ENCODE measurements at places on chromosomes 16 and 17.
A peak's percentile ranks its signal among the peaks of the same experiment; 100 is the strongest.

GRCh38 chr16:78242239-78242630 is 142.8 kb downstream of the WWOX start:
- H3K36me3 ChIP-seq = no peaks in the 10 kb centered on the region
- peaks cover 6% of the 10 kb centered on the region for H3K27me3 ChIP-seq
- DNase-seq = no peak
- H3K27ac ChIP-seq = no peak overlapping the region

DNA sequence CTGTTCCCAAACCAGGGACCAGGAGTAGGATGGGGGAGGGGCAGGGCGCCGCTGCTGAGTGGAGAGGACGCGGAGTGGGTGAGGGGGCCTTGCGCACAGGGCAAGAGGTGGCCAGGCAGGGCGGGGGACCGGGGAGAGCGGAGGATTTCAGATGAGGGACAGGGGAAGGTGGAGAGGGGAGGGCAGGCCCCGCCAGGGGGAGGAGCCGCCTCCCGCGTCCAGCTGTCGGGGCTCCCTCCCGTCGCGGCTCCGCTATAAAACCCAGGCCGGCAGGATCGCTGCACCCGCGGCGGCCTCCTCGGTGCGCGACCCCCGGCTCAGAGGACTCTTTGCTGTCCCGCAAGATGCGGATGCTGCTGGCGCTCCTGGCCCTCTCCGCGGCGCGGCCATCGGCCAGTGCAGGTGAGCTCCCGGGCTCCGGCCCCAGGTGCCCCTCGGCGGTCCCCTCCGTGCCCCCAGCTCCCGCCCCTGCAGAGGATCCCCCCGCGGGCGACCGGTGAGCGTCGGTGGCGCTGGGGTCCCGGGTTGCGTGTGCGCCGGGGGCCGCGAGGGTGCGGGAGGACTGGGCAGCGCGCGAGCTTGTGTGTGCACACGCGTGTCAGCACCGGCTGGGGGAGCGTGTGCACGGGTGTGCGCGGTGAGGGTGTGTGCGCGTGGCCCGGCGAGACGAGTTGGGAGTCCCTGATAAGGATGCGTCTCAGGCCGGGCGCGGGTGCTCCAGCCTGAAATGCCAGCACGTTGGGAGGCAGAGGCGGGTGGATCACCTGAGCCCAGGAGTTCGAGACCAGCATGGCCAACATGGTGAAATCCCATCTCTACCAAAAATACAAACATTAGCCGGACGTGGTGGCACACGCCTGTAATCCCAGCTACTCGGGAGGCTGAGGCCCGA is at the start of gene CA4:
TSS of gene CA4 (plus strand) at position 283 of the 892 bp plus-strand sequence. CDS start at position 345, 62 bp downstream.
- peaks cover 20% of the 10 kb centered on the region for H3K4me1 ChIP-seq
- H3K27ac ChIP-seq = no peak within 1 kb of the TSS
- peaks cover 43% of the 10 kb centered on the region for H3K27me3 ChIP-seq

GRCh38 chr16:86524029-86524428 is 13.7 kb downstream of the FOXF1 start:
- no peak overlapping the region for H3K27ac ChIP-seq
- peaks cover 62% of the 10 kb centered on the region for H3K27me3 ChIP-seq
- H3K4me1 ChIP-seq = no peaks in the 10 kb centered on the region

- H3K4me1 ChIP-seq = peaks cover 48% of the 10 kb centered on the region
- H3K27me3 ChIP-seq = no peaks in the 10 kb centered on the region
- H3K4me3 ChIP-seq = no peak overlapping the region
- peak overlapping the region; percentile 77 for H3K27ac ChIP-seq
- H3K36me3 ChIP-seq = peaks cover 10% of the 10 kb centered on the region
These were observed 47.8 kb downstream of the ERN1 start for GRCh38 chr17:64081802-64082799.

- H3K27me3 ChIP-seq = no peaks in the 10 kb centered on the region
- no peak overlapping the region for H3K27ac ChIP-seq
- no peak for DNase-seq
- no peaks in the 10 kb centered on the region for H3K4me1 ChIP-seq
These were observed 7.8 kb upstream of the MC1R start for GRCh38 chr16:89910717-89911354.
